ENCODE measurements at places on chromosomes 7 and 10. TPM values are rescaled to one million over a fixed set of nuclear protein-coding genes. Genes with fewer than 3 reads are reported as not detected.

Gene FOXI2
- total RNA-seq, result not detected

Gene UCMA
- total RNA-seq, result not detected

Gene SLC16A12
- total RNA-seq, result not detected

Gene ITPRID1
- not detected for total RNA-seq

GRCh38 chr10:45470098-45471012, 96.3 kb downstream of the ALOX5 start:
- no peaks in the 10 kb centered on the region for H3K36me3 ChIP-seq
- peak overlapping the region; percentile 3 for H3K4me3 ChIP-seq
- peak overlapping the region; percentile 78 for H3K27ac ChIP-seq
- H3K4me1 ChIP-seq, result peaks cover 28% of the 10 kb centered on the region

DNA sequence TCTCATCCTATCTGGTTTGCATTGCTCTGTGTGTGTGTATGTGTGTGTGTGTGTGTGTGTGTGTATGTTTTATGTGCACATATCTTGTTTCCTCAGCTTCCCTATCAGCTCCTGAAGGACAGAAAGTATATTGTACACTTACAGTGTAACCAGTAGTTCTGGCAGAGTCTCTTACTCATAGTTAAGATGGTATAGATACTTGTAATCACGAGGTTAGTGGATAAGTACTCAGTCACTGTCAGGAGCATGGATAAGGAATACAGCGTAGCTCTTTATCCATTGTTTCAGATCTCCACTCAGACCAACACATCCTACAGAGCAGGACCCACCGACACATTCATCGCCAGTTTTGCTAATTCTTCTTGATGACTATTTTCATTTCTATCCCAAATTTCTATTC, 275.0 kb downstream of the TSPAN12 start:
- H3K4me3 ChIP-seq, result no peak overlapping the region
- H3K4me1 ChIP-seq, result no peaks in the 10 kb centered on the region

DNA sequence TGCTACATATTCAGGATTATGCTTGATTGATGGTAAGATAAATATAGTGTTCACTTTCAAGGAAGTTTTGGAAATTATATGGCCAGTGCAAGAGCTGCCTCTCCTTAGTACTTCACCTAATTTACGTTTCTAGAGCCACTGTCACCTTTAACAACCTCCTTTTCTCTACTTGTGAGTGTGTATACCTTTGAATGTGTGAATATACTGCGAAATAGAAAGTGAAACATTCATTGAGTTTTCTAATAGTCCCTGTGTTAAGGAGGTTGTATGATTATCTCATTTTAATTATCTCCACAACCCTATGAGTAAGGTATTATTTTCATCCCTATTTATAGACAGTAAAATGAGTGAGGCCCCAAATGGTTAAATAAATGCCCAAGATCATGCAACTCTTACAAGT, 1050.5 kb downstream of the XPNPEP1 start:
- H3K27me3 ChIP-seq, result no peaks in the 10 kb centered on the region
- H3K27ac ChIP-seq, result no peak overlapping the region
- no peaks in the 10 kb centered on the region for H3K4me1 ChIP-seq
- H3K36me3 ChIP-seq, result no peaks in the 10 kb centered on the region
- no peak for DNase-seq

- H3K4me1 ChIP-seq, result no peaks in the 10 kb centered on the region
- H3K27ac ChIP-seq, result no peak overlapping the region
- H3K4me3 ChIP-seq, result no peak overlapping the region
- DNase-seq, result no peak
Observed at GRCh38 chr7:69213878-69214277, 384.4 kb upstream of the AUTS2 start.

DNA sequence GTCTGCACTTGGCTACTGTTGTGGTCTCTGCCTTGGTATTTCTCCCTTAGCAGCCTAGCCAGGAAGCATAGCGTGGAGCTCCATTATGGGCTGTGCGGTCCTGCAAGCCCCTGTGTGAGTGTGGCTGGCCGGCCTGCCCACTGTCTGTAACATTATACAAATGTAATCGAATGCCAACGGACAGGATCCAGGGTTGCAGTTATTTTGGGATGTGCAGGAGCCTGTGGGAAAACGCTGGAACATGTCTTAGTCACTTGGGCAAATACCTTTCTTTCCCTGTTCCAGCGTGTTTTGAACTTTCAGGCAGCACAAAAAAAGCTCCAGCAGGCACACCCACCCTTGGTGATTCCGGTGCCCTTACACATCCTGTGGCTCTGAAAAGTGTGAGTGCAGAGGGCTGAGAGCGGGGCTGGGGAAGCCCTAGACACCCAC, 29.5 kb downstream of the BAG3 start:
- peaks cover 2% of the 10 kb centered on the region for H3K27me3 ChIP-seq
- no peak overlapping the region for H3K4me3 ChIP-seq
- H3K4me1 ChIP-seq, result peaks cover 10% of the 10 kb centered on the region

DNA sequence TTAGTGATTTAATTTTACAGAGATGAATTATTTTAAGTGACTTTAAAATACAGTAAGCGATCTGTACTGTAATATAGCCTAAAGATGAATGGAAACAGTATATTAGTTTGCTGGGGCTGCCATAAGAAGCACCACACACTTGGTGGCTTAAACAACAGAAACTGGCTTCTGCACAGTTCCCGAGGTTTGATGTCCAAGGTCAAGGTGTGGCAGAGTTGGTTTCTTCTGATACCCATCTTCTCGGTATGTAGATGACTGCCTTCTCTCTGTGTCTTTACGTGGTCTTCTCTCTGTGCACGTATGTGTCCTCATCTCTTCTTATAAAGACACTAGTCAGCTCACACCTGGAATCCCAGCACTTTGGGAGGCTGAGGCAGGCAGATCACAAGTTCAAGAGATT, 64.0 kb upstream of the KMT2E start:
- peaks cover 7% of the 10 kb centered on the region for H3K36me3 ChIP-seq
- no peak for DNase-seq
- no peak overlapping the region for H3K27ac ChIP-seq
- peaks cover 43% of the 10 kb centered on the region for H3K4me1 ChIP-seq
- H3K4me3 ChIP-seq, result no peak overlapping the region
- no peaks in the 10 kb centered on the region for H3K27me3 ChIP-seq

- peaks cover 6% of the 10 kb centered on the region for H3K36me3 ChIP-seq
- no peak overlapping the region for H3K4me3 ChIP-seq
- H3K4me1 ChIP-seq, result peaks cover 9% of the 10 kb centered on the region
Observed at GRCh38 chr7:39754326-39755120, 131.2 kb downstream of the RALA start.

All from activated CD4-positive, alpha-beta T cell treated with anti-CD3 and anti-CD28 coated beads, Interleukin-2, amount 10 ng/mL, durations not matched to agents 7 days and 5 days (primary cell).